Erythroblast (primary cell): ENCODE measurements at places on chromosomes 1 and 21.

GRCh38 chr1:52240592-52241210 is 98.8 kb downstream of the ZFYVE9 start:
- no peak for DNase-seq

DNA sequence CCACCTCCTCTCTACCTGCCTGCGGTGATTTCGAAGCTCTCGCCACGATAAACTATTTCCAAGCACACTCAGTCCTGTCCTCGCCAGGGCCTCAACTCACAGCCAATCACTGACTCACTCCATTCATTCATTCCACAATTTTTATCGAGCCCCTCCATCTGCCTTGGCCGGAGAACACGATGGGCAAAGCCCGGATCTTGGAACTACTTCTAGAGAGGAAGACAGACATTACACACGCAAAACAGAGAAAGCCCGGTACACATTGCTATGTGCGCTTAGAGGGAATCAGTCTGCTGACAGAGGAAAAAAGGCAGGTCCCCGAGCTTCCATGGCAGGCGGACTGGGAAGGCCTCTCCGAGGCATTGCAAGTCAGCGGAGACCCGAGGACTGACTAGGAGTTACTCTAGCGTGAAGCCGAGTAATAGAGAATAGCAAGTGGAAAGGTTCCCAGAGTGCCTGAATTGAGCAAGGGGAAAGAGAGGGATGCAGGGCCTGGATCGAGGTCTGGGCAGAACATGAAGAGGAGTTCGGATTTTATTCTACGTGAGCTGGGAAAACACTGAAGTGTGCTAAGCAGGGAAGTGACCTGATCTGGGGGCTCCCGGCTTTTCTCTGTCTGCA is 54.2 kb upstream of the DNAJC6 start:
- peak; percentile 83 for DNase-seq

DNA sequence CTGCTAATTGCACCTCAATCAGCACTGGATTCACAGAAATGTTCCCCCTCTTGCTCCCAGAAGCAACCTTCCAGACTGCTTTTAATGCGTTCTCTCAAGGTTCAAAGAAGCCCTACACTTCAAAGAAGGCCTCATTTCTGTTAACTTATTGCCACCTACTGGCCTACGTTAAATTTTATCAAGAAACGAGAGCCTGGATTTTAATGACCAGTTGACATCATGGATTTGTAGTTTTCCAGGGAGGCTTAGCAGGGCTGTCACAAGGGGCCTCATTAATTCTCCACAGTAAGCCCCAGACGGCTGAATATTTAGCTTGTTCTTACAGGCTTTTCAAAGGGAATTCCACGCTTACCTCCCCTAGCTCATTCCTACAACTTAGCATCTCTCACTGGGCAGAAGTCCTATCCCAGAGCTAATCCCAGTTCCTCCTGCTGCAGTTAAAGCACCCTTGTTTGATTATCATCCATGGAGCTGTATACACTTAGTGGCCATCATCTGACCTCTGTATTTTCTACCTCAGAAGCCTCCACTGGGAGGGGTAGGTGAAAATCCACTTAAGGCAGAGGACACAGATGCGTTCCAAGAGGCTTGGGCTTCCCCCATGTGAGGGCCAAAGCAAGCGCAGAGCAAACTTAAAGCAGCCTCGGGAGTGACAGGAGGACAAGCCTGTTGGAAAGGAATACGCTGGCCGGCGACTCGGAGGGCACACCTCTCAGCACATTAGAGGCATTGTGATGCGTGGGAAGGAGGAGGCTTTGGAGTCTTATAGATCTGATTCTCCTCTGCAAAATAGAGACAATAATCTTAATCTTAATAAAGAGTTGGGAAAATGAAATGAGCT is 32.2 kb upstream of the CYP4X1 start:
- DNase-seq, result no peak

GRCh38 chr1:94422115-94422820 is 4.1 kb downstream of the ABCD3 start:
- no peak for DNase-seq

GRCh38 chr1:87739704-87740103 is 411.0 kb downstream of the LMO4 start:
- no peak for DNase-seq

DNA sequence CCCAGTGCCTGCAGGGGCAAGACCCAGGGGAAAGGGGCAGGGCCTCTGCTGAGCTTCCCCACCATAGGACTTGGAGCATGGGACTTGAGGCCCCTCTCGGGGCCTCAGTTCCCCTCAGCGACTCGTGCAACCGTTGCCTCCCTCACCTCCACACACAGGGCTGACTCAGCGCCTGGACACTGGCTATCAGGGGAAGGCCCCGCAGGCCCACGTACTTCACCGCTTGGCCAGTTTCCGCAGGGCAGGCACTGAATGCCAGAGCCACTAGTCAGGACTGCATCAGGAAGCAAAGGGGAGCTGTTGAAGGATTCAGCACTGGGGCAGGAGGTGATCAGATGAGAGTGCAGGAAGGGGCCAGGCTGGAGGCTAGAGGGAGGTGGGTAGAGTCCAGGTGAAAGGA is 15.5 kb upstream of the FAM131C start:
- DNase-seq, result no peak

DNA sequence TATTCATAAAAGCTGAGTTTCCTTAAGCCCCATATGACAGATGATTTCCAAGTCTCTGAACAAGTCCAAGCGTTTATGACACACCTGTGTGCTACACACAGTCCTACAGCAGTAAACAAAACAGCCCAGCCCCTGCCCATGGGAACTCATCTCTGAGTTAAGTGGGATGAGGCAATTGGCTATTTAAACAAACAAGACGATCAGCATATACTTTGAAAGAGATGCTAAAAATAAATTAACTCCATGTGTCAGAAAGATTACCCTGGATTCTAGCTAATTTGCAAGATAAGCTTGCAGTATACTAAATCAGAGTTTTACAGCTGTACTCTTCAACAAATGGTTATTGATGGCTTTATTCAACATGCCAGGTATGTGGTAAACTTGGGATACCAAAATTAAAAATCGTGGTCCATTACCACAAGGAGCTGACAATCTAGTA is 7.0 kb downstream of the PSMG1 start:
- DNase-seq, result no peak

DNA sequence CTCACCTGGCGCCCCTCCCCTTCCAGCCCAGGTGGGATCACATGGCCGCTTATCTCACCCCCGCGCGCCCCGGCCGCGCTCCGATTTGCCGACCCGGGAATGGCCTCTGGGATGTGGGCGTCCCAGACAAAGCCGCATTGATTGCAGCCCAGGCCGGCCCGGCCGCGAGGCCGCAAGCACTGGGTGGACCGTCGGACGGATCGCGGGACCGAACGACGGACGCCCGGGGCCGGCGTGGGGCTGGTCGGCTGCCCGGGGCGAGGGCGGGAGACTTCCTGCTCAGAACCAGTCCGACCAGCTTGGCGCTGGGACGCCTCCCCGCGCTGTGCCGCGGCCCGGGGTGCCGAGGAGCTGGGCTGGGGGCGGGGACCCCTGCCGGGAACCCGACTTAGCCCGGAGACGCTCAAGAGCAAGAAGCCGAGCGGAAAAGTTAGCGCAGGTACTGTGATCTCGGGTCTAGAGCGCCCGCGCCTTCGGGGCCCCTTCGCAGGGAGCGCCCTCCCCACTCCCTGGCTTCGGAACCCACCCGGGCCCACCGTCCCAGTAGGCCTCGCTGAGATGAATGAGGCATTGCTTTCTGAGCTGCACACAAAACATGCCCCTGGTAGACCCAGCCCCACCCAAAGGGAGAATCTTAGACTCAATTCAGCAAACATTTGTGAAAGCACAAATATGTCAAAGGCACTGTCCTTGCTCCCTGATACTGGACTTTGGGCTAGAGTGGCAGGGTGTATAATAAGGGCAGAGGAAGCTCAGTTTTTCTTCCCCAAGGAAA is 415 bp upstream of the LAD1 start:
- no peak for DNase-seq

GRCh38 chr1:162422662-162423375 is 10.9 kb upstream of the SH2D1B start:
- no peak for DNase-seq

DNA sequence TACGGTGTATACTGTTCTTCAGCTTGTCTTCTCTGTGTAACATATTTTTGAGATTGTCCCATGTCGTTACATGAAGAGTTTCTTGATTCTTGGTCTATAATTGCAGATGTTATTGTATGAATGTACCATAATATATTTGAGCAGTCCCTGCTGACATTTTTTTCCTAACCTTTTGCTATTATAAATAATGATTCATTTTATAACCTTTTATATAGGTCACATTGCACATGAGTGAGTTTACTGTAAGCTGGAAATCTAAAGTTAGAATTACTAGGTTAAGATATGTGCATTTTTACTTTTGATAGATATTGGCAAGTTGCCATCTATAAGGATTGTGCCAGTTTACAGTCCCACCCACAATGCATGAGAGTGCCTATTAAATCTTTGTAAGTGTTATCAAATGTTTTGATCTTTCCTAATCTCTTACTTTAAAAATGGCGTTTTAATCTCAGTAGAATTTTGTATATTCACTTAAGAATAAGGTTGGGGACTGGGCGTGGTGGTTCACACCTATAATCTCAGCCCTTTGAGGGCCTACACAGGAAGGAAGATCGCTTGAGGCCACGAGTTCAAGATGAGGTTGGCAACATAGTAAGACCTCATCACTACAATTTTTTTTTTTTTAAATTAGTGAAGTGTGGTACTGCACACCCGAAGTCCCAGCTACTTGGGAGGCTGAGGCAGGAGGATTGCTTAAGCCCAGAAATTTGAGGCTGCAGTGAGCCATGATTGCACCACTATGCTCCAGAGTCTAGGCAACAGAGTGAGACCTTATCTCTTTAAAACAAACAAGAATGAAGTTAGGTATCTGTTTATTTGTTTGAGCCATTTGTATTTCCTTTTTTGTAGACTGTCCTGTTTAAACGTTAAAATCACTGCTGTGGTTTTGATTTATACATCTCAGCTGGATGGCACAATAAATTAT is 36.5 kb downstream of the ZMYM1 start:
- no peak for DNase-seq

DNA sequence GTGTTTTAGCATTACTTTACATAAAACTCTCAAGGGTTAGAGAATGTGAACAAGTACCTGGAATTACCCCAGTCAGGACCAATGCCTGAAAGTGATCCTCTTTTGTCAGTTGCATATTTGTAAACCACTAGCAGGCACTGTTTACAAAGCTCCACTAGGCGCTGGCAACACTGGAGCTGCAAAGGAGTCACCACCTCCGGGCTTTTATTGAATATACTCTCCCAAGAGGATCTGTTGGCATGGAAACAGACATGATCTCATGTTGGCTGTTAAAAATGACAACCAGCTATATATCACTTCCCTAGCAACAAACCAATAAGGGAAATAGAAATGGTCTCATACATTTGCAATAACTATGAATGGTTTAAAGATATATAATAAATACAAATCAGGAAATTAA is 116.0 kb downstream of the TTLL7 start:
- DNase-seq, result no peak

- DNase-seq, result no peak
Observed at GRCh38 chr1:181095763-181096184, 7.3 kb downstream of the IER5 start.

DNA sequence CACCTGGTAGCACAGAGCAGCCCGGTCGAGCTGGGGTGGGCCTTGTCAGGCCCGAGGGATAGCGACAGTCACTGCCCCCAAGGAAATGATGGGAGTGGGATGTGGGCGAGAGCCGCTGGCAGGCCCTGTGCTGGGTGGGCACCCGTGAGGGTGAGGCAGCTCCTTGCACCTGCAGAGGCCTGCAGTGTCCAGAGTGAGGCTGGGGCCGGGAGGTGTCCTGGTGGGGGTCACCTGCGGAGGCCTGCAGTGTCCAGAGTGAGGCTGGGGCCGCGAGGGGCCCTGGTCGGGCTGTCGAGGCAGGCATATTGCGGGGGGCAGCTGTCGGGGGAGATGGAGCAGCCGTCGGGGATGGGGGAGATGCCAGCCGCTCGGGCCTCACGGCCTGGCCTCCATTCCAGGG is 49.5 kb downstream of the SLC19A1 start:
- DNase-seq, result no peak

DNA sequence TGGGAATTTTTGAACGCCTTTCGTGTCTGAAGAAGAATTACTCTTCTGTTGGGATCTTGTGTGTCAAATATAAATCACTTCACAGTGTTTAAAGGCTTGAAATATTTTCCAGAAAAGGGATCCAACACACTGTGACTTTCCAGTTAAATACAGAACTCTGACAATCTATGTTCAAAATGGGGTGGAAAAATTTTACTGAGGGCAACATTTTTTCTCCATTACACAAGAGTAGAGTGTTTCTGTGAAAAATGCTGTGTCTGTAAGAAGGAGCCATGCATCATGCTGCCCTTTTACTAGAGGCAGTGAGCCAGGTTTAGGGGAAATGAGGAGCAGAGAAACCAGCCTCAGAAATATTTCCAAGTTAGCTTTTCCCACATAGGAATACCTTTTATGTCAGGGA is 86.5 kb downstream of the VPS13D start:
- no peak for DNase-seq

DNA sequence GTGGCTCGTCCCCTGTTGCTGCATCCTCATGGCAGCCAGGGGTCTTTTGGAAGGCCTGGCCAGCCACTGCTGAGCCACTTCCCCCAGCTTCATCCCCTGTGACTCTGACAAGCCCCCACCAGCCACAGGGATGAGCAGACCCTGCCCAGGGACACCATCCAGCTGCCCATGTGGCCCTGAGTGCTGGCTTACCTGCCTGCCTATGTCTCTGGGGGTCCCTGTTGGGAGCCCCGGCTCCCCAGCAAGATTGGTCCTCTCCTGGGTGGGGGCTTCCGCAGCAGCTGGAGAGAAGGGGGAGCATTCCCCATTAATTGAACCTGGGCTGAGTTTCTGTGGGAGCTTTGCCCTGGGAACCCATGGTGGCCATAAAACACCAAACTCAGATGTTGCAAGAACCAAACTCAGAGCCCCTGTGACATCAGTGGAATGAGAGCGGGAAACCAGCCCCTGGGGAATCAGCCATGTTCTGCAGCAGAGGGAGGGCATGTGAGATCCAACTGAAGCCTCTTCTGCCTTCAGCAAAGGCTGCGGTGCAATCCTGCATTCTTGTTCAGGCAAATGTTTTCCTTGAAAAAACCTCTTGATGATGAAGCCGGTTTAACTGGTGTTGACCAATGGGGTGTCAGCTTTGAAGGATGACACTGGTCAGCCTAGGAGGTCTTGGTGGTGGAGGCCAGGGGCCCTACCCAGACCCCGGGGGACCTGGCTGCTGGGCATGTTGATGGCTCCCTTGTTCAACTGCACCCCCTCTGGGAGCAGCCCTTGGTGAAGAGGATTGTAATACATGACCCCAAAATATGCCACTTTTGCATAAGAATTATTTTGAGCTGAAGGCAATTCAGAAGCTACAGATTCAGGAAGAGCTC is 28.3 kb upstream of the COL18A1 start:
- DNase-seq, result no peak

DNA sequence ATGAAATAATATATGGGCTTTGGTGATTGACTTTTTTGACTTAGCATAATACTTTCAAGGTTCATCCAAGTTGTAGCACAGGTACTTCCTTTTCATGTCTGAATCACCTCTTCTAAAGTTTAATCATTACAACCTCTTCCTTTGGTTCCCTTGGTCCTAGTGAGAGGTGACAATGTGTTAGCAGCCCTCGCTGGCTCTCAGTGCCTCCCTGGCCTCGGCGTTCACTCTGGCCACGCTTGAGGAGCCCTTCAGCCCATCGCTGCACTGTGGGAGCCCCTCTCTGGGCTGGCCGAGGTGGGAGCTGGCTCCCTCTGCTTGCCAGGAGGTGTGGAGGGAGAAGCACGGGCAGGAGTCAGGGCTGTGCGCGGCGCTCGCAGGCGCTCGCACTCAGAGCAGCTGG is 13.0 kb upstream of the RCAN3 start:
- no peak for DNase-seq

- no peak for DNase-seq
Observed at GRCh38 chr1:181044449-181044966, 10.7 kb downstream of the MR1 start.

- no peak for DNase-seq
Observed at GRCh38 chr1:184254849-184255248, 132.0 kb upstream of the C1orf21 start.

- peak; percentile 40 for DNase-seq
Observed at GRCh38 chr1:5975133-5975880, 16.9 kb downstream of the NPHP4 start.
